ENCODE measurements at places on chromosomes 12 and 14.

DNA sequence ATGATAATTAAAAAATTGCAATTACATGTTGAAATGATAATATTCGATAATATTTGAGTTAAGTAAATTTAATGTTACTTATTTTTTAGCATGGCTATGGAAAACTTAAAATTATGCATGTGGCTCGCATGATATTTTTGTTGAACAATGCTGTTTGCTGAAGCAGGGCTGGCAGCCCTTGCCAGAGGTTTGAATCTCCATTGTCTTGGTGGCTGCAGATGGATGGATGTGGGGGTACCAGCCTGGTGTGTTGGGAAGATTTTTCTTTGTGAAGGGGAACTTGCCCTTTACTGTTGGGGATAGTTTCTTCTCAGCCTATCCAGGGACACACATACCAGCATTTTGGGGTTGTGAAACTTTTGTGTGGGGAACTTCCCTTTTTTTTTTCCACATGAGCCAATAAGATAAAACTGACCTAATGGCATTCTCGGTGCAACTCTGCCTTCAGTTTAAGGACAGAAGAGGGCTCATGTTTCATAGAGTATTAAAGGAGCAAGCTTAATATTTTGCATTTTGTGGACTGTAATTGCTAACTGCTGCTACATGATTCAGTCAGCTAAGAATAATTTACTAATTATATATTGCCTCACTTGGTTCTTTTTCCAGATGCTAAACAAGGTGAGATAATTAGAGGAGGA, 8.8 kb downstream of the RASSF3 start:
- DNase-seq, result peak; percentile 20

DNA sequence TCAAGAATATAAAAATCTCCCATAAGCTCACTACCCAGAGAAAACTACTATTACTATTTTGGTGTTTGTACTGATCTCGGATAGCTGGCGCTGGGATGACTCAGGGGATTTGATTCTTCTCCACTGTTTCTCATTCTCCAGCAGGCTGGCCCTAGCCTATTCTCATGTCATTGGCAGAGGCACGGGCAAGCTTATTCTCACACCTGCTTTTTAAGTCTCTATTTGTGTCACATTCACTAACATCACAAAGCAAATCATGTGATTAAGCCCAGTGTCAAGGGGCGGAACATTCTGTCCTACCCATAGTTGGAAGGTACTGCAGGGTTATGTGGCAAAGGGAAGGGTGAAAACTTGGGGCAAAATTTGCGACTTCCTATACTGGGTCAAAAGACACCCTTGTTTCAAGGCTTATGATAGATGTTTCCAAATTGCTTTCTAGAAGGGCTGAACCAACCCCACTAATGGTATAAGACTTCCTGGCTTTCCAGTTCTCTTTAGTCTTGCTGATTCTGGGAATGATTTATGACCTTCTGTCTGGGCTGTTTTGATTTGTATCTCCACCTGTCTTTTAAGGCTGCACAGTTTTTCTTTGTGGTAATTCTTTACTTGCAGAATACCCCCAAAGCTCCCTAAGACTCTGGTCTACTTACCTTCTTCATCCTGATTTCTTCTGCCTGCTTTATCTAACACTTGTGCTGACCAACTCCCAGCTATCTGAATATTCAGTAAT, 406.4 kb downstream of the NRXN3 start:
- no peak for DNase-seq

DNA sequence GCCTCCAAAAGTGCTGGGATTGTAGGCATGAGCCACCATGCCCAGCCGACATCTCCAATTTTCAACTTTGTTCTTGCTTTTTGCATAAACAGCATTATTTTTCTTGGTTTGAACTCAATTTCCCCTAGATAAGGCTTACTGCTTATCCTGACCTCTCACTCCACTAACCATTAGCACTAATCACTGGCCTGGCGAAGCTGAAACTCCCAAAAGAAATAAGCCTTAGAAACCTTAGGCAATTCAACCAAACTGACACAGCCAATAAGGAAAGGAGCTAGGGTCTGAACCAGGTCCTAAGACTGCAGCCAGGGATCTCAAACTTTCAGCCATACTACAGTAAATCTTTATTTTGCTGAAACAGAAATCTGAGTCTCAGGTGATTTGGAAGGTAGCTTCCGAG, 448.0 kb downstream of the RMST start:
- no peak for DNase-seq

DNA sequence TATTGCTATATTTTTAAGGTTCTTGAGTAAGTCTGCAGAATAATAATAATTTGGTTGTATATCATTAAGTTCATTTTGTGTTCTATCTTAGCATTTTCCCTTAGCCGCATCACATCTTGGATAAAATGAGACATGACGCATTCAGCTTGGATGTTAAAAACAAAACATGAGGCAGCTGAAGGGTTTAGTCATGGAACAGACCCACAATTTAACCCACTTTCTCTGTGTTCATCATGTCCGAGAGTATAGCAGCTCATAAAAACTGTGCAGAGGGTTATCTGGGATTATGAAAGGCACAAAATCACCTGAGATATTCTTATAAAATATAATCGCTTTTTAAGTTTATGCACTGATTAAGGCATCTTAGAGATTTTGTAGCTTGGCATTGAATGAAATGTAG, 219.3 kb downstream of the TRHDE start:
- DNase-seq, result peak; percentile 36

DNA sequence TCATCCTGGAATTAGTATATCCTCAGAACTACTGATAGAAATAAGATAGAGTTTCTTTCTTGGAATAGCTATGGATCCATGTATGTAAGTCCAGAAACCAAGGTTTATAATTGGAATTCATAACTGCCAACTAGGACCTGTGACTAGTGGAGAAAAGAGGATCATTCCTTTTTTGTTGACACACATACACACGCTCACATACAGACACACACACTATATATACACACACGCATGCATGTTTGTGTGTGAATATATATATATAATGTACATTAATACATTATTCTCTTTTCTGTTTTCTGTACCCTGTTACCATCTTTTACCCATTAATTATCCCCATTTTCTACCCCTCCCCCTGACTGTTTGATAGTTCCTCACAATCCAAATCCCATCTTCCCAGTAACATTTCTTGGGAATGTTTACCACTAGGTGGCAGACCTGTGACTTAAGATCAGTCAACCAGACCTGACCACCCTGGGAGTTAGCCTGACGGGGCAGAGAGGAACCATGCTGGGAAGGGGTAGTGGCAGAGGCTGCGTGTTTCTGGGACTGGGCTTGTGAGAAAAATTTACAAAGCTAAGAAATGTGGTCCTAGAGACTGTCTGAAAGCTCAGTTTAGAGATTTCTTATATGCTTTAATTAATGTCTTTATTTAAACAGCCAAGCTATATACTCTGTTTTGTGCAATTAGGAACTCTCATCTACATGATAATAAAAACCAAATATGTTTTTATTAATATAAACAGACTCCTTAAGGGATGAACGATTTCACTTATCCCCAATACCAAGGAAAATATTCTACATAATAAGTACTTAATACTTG, 308.0 kb downstream of the PPFIA2 start:
- peak; percentile 11 for DNase-seq

- DNase-seq, result no peak
Observed at GRCh38 chr14:76203086-76204001, 51.6 kb downstream of the GPATCH2L start.

- DNase-seq, result no peak
Observed at GRCh38 chr12:115700896-115701465, 576.5 kb downstream of the MED13L start.

DNA sequence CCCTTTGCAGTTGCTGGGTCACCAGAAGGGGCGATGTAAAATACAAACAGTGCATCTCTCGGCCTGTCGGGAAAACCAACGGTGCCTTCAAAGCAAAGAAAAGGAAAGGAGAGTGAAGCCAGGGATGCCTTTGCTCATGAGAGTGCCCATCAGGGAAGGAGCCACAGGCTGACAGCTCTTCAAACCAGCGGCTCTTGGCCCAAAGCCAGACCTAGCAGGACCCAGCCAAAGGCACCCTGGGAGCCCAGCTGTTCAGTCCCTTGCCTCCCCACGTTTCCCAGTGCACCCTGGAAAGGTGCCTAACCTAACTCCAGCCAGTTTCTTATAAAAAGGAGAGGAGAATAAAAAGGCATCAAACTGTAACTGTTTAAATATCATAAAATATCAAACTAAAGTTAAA, 29.2 kb downstream of the PRMT8 start:
- no peak for DNase-seq

- DNase-seq, result no peak
Observed at GRCh38 chr12:6868211-6869048, 1.1 kb downstream of the TPI1 start.

DNA sequence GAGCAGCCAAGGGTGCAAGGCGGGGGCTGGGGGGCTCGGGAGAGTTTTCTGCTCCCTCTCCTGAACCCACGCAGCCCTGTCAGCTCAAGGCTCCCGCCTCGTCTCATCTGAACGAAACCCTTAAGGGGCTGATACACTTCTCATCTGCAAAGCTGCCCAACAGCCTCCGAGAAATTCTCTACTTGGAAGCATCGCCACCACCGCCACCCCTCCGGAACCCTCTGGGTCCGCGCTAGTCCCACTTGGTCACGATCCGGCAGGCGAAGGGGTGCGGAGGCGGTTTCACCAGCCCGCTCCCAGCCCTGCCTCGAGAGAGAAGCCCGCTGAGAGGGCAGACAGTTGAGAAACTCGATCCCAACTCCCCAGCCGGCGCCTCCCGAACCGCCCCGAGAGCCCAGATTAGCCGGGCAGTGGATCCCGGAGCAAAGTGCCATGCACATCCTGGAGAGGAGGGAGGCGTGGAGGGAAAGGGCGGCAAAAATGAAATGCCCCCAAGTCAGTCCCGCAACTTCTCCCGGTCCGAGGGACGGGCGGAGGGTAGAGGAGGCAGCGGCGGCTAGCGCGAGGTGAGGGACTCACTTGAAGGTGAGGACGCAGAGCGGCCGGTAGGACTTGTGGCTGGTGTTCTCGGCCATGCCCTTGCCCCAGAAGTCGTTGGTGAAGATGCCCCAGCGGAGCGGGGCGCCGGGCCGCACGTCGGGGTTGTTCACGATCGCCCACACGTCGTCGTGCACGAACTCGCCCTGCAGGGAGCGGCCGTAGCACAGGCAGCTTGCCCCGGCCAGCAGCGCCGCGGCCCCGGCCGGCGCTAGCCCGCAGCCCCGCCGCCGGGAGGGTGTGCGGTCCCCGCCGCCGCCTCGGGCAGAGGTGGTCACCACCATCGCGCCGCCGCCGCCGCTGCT, 620 bp downstream of the TMTC1 start:
- DNase-seq, result no peak

- DNase-seq, result no peak
Observed at GRCh38 chr14:91388551-91388975, 29.1 kb downstream of the CCDC88C start.

DNA sequence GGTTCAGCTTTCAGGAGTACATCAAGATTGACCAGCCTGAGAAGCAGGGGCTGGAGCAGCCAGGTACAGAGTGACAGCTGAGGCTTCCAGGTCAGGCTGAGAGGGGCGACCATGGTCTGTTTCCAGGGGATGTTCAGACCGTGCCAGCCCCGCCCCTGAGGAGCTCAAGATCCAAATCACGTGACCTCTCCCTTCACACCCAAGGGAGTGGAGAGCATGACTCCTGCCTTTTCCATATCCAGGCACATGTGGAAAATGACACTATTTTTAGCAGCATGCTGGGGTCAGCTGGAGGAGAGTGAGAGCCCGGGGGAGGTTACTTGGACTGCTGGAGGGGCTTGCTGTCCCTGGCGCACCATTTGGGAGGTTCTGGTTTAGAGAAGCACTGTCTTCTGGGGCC, 92.7 kb downstream of the B4GALNT3 start:
- peak; percentile 57 for DNase-seq

- no peak for DNase-seq
Observed at GRCh38 chr12:4448943-4449850, 3.6 kb upstream of the FGF6 start.

DNA sequence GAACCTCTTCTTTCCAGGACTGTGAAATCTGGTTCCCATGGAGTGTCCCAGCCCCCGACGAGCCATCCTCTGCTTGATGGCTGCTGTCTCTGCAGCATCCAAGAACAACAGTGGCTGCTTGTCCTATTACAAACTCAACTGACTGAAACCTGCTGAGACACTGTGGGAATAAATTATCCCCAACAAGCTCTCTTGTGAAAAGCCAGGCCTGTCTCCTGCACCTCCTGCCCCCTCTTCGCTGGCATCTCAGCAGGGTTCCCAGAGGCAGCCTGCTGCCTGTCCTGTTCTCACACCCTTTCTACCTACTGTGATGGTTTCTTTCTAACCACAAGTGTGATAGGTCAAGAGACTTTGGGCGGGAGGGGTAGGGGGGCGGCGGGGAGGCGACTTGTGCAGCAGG, 180.2 kb downstream of the TSPAN9 start:
- no peak for DNase-seq

- no peak for DNase-seq
Observed at GRCh38 chr14:64910847-64911495, 3.3 kb upstream of the CHURC1 start.

DNA sequence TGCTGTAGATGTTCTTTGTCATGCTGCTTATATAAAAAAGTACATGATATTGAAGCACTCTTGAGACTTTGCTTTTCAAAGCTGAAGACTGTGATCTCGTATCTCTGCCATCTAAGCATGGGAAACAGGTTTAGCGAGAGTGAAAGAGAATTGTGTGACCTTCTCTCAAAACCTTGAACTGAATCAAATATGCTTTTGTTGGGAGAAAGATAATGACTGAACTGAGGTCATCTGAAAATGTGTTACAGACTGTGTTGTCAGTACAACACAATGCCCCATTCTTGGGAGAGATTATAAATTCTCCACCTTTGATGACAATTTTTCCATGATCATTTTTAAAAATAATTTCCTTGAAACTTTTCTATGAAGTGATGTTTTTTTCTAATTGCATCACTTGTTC, 272.1 kb upstream of the SEL1L start:
- DNase-seq, result no peak

GRCh38 chr12:6552140-6552551, 3.7 kb downstream of the IFFO1 start:
- DNase-seq, result no peak

DNA sequence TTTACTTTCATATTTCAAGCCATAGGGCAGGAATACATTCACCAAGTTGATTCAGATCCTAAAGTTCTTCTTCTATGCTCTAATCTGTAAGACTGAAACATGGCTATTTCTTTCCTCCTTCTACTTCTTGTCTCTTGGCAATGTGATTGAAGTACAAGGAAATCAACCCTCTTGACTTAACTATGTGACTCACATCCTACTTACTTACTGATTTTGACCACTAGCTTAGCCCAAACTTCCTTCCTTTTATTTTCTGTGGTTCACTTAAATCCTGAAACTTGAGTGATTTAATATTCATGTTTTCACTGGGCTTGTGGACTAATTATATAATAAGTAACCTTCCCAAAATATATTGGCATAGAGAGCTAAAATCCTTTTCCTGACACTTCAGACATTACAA, 111.2 kb upstream of the NOVA1 start:
- DNase-seq, result no peak

- DNase-seq, result no peak
Observed at GRCh38 chr12:78269620-78270019, 438.9 kb downstream of the NAV3 start.

GRCh38 chr14:84064316-84065125, 1465.4 kb upstream of the FLRT2 start:
- peak; percentile 20 for DNase-seq

DNA sequence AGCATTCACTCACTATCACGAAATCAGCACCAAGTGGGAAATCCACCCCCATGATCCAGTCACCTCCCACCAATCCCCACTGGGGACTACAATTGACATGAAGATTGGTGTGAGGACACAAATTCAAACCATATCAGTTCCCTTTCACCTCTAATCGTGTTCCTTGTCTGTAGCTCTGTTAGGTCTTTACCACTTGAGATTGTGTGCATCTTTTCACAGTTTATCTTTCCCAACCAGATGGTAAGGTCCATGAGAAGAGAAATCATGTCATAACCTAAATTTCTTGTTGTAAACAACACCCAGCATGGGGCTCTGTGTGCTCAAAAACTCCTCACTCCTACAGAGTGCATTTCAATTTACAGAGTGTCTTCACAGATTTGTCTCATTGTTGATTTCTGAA, 27.1 kb upstream of the PCED1B start:
- DNase-seq, result no peak
